Activated T-cell treated with anti-CD3 and anti-CD28 coated beads, Interleukin-2, amount 50 U/mL, for 72 hours (primary cell): ENCODE measurements at places on chromosomes 1 and 21. TPM values are rescaled to one million over a fixed set of nuclear protein-coding genes. Genes with fewer than 3 reads are reported as not detected.

Gene PGLYRP3
- total RNA-seq = not detected

Gene OR2T35
- not detected for total RNA-seq

Gene FAM72D
- 38.3 TPM for total RNA-seq

Gene CDKN2C
- total RNA-seq = 13.7 TPM

Gene CYP2J2
- total RNA-seq = 0.82 TPM

Gene CELA2B
- total RNA-seq = not detected

- peaks cover 74% of the 10 kb centered on the region for H3K4me1 ChIP-seq
- H3K27me3 ChIP-seq = no peaks in the 10 kb centered on the region
- H3K27ac ChIP-seq = peak overlapping the region; percentile 94
Observed at GRCh38 chr21:34996304-34997101, 52.6 kb downstream of the RUNX1 start.

DNA sequence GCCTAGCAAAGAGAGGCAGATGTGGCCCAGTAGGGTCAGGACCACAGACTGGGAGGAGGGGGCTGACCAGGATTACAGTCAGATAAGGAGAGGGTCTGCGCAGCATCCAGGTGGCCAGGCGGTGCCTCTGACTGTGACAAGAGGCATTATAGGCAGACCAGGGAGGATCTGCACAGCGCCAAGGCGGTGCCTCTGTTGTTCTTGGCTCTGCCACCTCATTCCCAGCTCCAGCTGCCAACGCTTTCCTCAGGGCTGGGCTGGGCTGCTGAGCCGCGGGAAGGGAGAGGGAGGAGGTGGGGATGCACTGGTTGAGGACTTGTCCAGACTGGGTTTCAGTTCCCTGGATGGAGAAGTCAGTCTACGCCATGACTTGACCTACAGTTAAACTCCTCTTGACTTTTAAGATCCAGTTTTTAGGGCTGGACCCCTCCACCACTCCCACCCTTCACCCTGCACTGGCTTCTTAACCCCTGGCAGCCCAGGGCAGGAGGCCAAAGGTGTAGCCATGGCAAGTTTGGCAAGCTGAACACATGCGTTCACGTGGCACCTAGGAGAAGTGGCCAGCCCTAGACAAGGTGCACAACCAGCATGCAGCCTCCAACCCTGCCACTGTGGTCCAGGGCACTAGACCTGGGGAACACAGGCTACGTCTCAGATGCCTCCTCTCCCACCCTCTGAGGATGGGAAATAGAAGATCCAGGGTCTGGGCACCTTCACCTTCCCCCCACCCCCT, 4.5 kb upstream of the CRABP2 start:
- peaks cover 20% of the 10 kb centered on the region for H3K4me1 ChIP-seq
- DNase-seq = no peak
- no peak overlapping the region for H3K27ac ChIP-seq
- peaks cover 24% of the 10 kb centered on the region for H3K27me3 ChIP-seq

DNA sequence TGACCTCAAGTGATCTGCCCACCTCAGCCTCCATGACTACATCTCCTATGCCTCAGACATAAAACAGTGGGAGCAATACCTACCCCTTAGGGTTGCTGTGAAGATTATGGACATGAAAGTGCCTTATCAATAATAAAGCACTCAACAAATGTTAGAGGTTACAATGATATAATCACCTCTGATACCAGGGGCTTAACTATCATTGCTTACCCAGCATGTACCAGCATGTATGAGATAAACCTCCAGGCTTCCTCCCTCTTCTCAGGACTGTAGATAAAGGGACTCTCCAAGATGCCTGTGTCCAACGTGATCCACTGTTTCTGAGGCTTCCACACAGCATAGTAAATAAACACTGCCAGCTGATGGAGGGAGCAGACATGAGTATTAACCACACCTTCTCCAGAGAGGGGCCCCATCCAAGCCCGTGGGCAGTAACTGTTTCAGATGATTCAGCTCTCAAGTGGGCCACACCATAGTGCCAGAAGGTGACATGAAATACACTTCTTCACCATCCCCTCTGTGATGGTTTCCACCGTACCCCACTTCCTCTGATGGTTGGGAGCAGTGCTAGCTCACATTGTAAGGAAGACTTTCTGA, 26.2 kb downstream of the RHBDL2 start:
- no peak overlapping the region for H3K27ac ChIP-seq
- peaks cover 13% of the 10 kb centered on the region for H3K4me1 ChIP-seq
- peak; percentile 20 for DNase-seq
- no peaks in the 10 kb centered on the region for H3K27me3 ChIP-seq
- no peak overlapping the region for H3K4me3 ChIP-seq

DNA sequence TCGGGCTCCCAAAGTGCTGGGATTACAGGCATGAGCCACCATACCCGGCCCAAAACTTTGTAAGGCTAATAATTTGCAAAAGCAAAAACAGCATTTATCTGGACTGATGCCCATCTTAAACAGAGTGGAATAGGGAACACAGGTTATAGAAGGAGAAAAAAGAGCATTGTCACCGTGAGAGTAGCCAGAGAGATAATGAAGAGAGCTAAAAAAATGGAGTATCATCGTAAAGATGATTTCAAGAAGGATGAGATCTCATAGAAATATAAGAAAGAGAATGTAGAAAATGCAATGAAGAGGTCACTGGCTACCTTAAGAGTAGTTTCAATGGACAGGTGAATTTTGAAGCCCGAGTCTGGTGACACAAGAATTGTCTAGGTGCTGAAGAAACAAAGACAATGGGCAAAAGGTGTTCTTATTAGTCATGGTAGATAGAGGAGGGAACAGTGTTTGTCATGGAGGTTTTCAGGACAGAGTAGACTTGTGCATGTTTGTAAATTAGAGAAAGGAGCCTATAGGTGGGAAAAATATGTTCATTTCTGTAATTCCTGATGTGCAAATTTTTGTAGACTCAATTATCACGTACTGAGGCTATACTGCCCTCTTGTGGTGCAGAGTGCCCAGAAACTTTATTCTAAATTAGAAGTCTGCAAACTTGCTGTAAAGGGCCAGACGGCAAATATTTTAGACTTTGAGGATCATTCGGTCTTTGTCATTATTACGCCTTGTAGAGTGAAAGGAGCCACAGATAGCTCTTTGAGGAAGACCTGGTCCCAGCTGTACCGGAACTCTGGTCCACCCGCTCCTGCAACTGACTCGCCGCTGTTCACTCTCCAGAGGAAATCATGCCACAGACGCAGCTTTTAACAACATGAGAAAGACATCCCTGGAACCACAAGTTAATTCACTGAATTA, 8.1 kb upstream of the TMEM183A start:
- peaks cover 10% of the 10 kb centered on the region for H3K4me1 ChIP-seq
- H3K27ac ChIP-seq = no peak overlapping the region
- H3K4me3 ChIP-seq = peak overlapping the region; percentile 71
- H3K36me3 ChIP-seq = no peaks in the 10 kb centered on the region
- H3K27me3 ChIP-seq = peaks cover 35% of the 10 kb centered on the region

GRCh38 chr1:229582011-229582694, 23.6 kb upstream of the ABCB10 start:
- no peaks in the 10 kb centered on the region for H3K4me1 ChIP-seq
- H3K36me3 ChIP-seq = no peaks in the 10 kb centered on the region
- H3K27me3 ChIP-seq = no peaks in the 10 kb centered on the region

GRCh38 chr1:237062976-237063375, 21.0 kb downstream of the RYR2 start:
- H3K36me3 ChIP-seq = peaks cover 2% of the 10 kb centered on the region
- no peaks in the 10 kb centered on the region for H3K4me1 ChIP-seq
- DNase-seq = no peak
- H3K27me3 ChIP-seq = no peaks in the 10 kb centered on the region
- H3K27ac ChIP-seq = no peak overlapping the region

GRCh38 chr1:231203259-231204057, 37.6 kb upstream of the GNPAT start:
- H3K27me3 ChIP-seq = peaks cover 11% of the 10 kb centered on the region
- no peak overlapping the region for H3K27ac ChIP-seq
- H3K36me3 ChIP-seq = no peaks in the 10 kb centered on the region
- no peak for DNase-seq
- H3K4me1 ChIP-seq = peaks cover 8% of the 10 kb centered on the region

DNA sequence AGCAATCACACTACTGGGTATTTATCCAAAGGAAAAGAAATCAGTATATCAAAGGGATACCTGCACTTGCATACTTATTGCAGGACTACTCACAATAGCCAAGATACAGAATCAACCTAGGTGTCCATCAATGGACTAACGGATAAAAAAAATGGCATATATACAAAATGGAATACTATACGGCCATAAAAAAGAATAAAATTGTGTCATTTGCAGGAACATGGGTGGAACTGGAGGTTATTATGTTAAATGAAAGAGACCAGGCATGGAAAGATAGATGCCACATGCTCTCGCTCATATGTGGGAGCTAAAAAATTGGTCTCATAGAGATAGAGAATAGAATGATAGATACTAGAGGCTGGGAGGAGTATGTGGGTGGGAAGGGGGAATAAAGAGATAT, 29.3 kb upstream of the CAP1 start:
- no peaks in the 10 kb centered on the region for H3K27me3 ChIP-seq
- no peaks in the 10 kb centered on the region for H3K36me3 ChIP-seq
- no peak for DNase-seq
- H3K4me1 ChIP-seq = peaks cover 23% of the 10 kb centered on the region
- H3K27ac ChIP-seq = no peak overlapping the region
- H3K4me3 ChIP-seq = no peak overlapping the region

- no peak for DNase-seq
- H3K4me1 ChIP-seq = peaks cover 33% of the 10 kb centered on the region
- H3K4me3 ChIP-seq = no peak overlapping the region
- no peaks in the 10 kb centered on the region for H3K27me3 ChIP-seq
Observed at GRCh38 chr1:211309617-211310016, 17.0 kb upstream of the TRAF5 start.

DNA sequence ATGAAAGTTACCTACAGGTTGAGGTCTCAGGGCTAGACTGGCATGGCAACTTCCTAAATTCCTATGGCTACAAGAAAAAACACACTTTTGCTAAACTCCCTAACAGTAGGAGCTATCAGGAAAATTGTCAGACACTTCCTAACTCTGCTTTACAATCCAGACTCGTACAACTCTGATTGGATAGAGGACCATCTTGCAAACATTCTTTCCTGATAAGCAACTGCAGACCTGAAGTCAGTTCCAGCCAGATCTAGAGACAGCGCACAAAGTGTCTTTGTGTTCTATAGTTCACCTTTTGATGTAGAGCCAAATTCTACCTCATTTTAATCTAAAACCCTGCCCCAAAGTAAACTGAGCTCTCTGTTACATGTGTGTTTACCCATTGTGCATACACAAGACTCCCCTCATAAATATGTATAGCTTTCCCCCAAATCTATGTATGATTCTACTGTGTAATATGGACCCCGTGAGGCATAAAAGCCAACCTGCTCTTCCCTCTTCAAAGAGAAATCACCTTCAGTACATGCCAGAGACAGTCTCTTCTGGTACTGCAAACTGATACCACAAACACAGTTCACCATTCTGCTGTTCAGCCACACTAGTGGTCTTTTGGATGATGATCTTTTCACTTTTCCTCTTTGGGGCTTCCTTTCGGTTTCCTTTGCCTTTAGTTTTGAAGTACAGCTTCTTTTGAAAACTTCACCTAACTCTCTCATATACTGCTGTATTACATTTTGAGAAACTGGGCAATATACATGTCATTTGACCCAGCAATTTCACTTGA, 21.7 kb downstream of the ZP4 start:
- DNase-seq = no peak
- H3K27ac ChIP-seq = no peak overlapping the region
- no peaks in the 10 kb centered on the region for H3K4me1 ChIP-seq
- no peaks in the 10 kb centered on the region for H3K36me3 ChIP-seq

GRCh38 chr1:156754219-156754618, 2.7 kb upstream of the HDGF start:
- no peak overlapping the region for H3K4me3 ChIP-seq
- no peak for DNase-seq
- no peaks in the 10 kb centered on the region for H3K27me3 ChIP-seq
- H3K4me1 ChIP-seq = peaks cover 20% of the 10 kb centered on the region
- peaks cover 10% of the 10 kb centered on the region for H3K36me3 ChIP-seq

- H3K36me3 ChIP-seq = no peaks in the 10 kb centered on the region
- no peaks in the 10 kb centered on the region for H3K4me1 ChIP-seq
- H3K27ac ChIP-seq = no peak overlapping the region
Observed at GRCh38 chr1:214002472-214002871, 14.7 kb downstream of the PROX1 start.

GRCh38 chr1:172456344-172456769, 12.5 kb upstream of the PIGC start:
- no peaks in the 10 kb centered on the region for H3K36me3 ChIP-seq
- H3K4me1 ChIP-seq = peaks cover 7% of the 10 kb centered on the region
- H3K27me3 ChIP-seq = peaks cover 12% of the 10 kb centered on the region
- H3K4me3 ChIP-seq = no peak overlapping the region
- no peak for DNase-seq

- H3K4me3 ChIP-seq = peak overlapping the region; percentile 92
- peak overlapping the region; percentile 90 for H3K27ac ChIP-seq
- DNase-seq = no peak
- H3K4me1 ChIP-seq = peaks cover 53% of the 10 kb centered on the region
Observed at GRCh38 chr1:150972417-150972940, 2.2 kb downstream of the CERS2 start.

GRCh38 chr1:111334169-111334568, 43.5 kb downstream of the CHIA start:
- no peaks in the 10 kb centered on the region for H3K27me3 ChIP-seq
- DNase-seq = peak; percentile 27
- H3K4me3 ChIP-seq = no peak overlapping the region
- H3K36me3 ChIP-seq = peaks cover 21% of the 10 kb centered on the region
- H3K4me1 ChIP-seq = no peaks in the 10 kb centered on the region

DNA sequence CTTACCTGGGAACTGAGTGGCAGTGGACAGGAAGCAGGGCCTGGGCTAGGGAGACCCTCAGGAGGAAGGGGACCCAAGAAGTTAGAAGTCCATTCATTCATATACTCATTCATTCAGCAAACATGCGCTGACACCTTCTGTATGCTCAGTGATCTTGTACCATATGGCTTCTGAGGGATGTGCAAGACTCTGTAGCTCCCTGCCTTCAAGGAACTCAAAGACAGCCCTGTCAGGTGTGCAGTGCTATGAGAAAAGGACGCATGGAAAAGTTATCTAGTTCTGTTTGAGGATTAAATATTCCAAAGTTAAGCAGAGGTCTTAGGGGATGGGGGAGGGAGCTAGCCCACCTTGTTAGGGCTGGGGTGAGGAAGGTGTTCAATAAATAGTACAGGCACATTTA, 12.5 kb downstream of the DMAP1 start:
- no peak overlapping the region for H3K27ac ChIP-seq
- H3K27me3 ChIP-seq = no peaks in the 10 kb centered on the region
- DNase-seq = no peak
- no peak overlapping the region for H3K4me3 ChIP-seq

GRCh38 chr1:23810818-23811540, 10.4 kb upstream of the GALE start:
- no peaks in the 10 kb centered on the region for H3K27me3 ChIP-seq
- peak; percentile 60 for DNase-seq
- no peak overlapping the region for H3K27ac ChIP-seq

DNA sequence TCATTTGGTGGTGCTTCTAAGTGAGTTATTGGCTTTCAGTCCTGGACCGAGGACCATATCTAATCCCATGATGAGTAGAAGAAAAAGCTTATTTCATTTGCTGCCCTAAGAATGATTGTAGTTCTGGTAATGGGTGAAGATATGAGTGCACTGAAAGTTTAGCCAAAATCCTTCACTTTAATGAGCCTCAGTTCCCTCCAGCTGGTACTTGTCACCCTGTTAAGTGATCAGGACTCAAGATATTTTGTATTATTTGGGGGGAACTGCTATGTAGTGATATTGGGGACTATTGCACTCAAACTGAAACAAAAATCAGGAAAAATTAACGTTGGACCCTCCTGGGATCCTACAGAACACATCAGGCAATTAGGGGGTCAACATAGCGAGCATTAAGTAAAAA, 165.9 kb downstream of the PRDM2 start:
- no peaks in the 10 kb centered on the region for H3K4me1 ChIP-seq
- no peak for DNase-seq
- no peaks in the 10 kb centered on the region for H3K27me3 ChIP-seq
- H3K4me3 ChIP-seq = no peak overlapping the region
- no peaks in the 10 kb centered on the region for H3K36me3 ChIP-seq
- no peak overlapping the region for H3K27ac ChIP-seq
